Choroid plexus epithelial cell (primary cell): ENCODE measurements at places on chromosomes 16 and 17.

DNA sequence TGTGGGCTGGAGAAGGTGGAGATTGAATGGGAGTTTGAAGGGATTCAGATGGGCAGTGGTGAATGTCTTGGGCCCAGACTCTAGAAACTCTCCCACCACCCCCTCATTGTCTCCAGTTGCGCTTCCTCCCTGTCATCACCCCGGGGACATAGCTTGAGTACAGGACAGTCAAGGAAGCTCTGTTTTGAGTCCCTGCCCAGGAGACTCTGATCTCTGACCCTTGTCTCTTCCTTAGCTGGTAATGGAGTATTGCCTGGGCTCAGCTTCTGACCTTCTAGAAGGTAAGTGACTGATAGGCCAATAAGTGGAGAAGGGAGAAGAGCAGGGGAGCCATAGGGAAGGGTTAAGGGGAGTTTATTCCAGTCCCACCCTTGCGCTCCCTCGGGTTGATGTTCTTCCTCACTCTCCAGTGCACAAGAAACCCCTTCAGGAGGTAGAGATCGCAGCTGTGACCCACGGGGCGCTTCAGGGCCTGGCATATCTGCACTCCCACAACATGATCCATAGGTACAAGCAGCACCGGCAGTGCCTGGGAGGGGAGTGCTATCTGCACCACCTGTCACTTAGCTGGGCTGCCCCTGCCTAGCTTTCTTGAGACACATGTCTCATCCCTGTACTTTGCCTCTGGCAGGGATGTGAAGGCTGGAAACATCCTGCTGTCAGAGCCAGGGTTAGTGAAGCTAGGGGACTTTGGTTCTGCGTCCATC is 5.0 kb downstream of the TAOK2 start:
- DNase-seq, result no peak

GRCh38 chr16:4767872-4768548 is 1.0 kb upstream of the ZNF500 start:
- DNase-seq, result peak; percentile 57

GRCh38 chr16:80718480-80719220 is 85.7 kb downstream of the CDYL2 start:
- DNase-seq, result peak; percentile 41

DNA sequence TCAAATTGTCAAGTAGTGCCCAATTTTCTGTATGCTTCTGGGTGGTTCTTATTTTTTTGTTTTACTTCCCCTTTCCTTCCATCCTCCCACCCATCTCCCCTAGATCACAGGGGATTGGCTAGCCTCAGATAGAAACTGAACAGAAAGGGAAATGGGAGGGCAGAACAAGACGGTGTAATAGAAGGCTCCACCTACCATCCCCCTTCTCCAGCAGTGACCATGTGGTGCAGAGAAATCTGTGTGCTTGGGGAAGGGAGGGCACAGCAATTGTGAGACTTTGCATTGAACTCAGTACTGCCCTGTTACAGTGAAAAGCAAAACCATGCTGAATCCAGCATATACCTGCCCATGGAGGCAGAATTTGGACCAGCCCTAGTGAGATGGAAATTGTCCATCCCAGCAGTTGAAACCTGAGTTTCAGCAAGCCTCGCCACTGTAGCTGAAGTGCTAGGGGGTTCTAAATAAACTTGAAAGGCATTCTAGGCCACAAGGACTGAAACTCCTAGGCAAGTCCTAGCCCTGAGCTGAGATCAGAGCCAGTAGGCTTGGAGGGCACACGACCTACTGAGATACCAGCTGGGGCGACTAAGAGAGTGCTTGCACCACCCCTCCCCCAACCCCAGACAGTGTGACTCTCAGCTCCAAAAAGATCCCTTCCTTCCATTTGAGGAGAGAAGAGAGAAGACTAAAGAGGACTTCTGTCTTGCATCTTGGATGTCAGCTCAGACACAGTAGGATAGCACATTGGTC is 5.2 kb downstream of the SLFN11 start:
- DNase-seq, result peak; percentile 56

GRCh38 chr17:48310748-48311213 is 119.2 kb downstream of the SKAP1 start:
- no peak for DNase-seq

DNA sequence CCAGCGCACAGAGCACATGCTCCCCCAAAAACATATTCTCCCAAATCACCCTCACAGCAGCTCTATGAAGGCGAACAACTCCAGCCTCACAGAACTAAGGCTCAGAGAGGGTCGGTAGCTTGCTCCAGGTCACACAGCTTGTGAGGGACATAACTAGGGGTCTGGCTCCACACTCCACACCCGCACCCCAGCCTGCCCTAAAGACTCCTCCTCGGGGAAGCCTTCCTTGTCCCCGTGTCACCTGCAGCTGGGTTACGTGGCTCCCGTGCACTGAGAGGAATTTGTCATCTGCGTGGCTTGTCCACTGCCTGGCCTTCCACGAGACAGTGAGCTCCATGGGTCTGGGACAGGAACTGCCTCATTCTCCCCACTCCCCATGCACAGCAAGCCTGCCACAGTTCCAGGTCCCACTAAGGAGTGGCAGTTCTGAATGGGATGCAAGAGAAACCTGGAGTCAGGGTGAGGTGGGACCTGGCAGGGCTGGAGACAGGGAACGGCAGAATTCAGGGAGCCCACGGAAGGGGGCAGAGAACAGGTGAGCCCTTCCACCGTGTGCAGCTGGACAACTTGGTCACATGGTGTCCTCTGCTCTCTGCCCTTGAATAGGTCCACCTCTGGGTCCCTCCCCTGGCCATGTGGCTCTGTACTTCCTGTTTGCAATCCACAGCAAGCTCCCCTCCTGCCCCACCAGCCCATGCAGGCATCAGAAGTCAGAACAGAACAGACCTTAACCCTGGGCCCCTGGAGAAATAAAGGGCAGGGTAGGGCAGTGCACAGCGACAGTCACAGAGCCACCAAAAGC is 27.4 kb downstream of the TNFRSF13B start:
- no peak for DNase-seq

- DNase-seq, result peak; percentile 50
These were observed 23.5 kb downstream of the TADA2A start for GRCh38 chr17:37430051-37430627.

- peak; percentile 88 for DNase-seq
These were observed 11.8 kb downstream of the CSF3 start for GRCh38 chr17:40026816-40027613.
